ENCODE measurements at places on chromosomes 5 and 9.

- DNase-seq: no peak
Measured at GRCh38 chr5:160788102-160788660, 63.8 kb downstream of the ATP10B start.

DNA sequence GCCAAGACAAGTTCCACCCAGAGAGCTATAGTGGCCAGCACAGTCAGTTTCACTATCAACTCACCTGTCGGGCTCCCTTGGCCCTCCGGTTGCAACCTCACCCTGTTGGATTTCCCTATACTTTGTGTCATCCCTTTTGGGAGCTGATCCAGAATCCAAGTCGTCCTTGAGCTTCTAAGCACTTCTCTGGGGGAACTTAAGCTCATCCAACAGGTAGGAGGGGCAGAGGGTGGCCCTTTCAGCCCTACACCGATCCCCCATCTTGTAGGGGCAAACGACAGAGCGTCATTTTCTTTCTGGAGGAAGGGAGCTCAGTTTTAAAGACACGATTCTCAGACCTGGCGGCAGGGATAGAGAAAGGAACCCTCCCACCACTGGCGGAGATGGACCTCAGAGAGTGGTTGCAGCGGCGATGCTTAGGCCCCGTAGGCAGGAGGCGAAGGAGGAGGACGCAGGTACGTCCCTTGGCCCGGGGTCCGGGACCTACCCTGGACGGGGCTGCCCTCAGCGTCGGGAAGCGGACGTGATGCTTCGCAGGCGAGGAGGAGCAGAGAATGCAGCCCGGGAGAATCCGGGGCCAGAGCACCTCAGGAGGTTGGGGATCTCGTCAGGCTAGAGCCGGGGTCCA, 519 bp downstream of the ZER1 start:
- no peak for DNase-seq

GRCh38 chr5:88438006-88438405, 169.4 kb upstream of the TMEM161B start:
- no peak for DNase-seq

DNA sequence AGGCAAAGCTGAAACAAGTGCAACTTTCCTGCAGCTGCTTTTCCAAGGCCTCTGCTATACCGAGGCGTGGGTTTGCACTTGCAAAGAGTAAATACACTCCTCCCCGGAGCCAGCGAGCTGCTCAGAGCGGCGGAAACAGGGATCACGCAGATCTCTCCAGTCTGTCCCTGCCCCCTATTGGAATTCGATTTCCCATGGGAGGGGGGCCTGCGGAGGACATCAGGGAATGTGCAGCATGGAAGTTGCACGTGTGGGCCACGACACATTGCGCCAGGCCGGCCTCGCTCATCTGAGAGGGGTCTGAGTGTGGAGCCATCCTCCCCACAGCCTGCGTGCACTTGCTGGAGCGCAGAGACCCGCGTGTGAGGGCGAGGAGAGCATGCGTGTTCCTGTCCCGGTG, 104.3 kb upstream of the PHYKPL start:
- no peak for DNase-seq

DNA sequence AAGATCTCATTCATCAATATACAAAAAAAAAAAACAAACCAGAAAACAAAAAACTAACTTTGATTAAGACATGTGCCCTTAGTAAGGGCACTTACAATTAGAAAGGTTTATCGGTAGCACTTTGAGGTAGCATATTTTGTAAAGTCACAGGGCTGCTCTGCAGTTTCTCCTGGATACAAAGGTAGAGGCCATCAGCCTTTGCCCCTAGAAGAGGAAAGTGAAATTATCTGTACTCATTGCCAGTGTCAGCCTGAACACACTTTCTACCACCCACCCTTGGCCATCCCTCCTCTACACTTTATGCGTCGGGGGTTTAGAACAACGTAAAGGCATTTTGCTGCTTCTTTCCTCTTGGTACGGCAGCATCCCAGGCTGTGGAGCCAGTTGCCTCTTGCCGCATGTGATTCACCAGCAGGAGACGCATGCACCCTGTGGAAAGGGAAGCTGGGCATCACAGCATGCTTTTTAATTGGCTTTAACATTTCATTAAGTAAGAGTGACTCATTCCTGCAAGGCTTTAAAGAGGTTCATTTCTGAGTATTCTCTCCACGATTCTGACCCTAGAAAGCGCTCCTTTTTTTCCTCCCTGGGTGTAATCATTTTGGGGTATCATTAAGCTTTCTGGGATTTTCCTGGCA, 84.6 kb downstream of the CEMIP2 start:
- no peak for DNase-seq
